ENCODE measurements at places on chromosomes 3 and 15. TPM values are rescaled to one million over a fixed set of nuclear protein-coding genes. Genes with fewer than 3 reads are reported as not detected.

DNA sequence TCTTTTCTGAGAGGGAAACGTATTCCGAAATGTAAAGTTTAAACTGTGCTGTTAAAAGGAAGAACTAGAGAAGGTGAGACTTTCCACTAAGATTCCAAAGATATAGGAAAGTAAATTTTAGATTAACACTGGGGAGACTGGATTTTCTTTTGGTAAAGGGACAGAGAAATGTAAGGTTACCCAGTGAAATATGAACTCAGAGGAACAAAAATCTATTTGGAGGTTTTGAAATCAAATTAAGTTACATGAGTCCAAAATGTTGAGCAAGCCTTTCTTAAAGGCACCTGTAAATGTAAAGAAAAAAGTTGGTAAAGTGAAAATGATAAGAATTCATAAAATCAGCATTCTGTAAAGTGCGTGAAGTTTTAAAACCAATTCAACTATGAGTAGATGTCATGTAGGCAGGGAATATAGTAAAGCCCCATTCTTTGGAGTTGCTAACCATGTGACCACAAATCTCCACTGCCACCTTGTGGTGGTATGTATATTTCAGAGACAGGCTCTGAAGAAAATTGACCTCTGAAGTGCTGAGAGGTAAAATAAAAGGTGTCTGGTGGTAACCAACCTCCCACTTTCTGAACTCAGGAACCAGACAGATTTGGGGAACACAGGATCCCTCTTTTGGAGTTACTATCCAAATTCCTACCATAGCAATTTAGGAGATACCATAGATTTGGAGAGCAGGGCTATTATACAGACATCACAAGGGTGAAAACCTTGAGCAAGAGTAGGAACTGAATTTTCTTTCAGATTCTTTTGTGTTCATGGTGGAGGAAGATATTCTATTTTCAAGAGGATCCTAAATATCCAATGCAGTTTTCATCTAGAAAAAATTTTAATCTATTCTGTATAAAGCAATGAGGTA lies 215.3 kb downstream of the ROBO2 start:
- DNase-seq, result peak; percentile 11

- DNase-seq, result no peak
These were observed 95.7 kb downstream of the OXSM start for GRCh38 chr3:25885544-25885943.

DNA sequence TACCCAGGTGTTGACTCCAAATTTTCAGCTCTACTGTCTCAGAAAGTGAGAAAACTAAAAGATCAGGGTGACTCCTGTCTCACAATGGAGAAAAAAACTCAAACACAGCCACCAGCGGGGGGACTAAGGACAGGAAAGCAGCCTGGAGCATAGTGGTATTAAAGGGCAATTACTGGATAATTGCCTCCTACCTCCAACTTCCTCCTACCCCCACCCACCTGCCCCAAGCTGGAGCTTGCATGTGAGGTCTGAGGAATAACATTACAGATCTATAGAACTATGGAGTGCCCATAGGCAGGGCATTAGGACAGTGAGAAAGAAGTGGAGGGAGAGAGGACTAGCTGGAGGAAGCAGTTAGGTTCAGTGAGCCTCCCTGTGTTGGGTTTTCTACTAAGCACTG lies 2.7 kb upstream of the PCCB start:
- DNase-seq, result no peak

GRCh38 chr3:2099028-2099671 lies 484 bp downstream of the CNTN4 start:
- no peak for DNase-seq

DNA sequence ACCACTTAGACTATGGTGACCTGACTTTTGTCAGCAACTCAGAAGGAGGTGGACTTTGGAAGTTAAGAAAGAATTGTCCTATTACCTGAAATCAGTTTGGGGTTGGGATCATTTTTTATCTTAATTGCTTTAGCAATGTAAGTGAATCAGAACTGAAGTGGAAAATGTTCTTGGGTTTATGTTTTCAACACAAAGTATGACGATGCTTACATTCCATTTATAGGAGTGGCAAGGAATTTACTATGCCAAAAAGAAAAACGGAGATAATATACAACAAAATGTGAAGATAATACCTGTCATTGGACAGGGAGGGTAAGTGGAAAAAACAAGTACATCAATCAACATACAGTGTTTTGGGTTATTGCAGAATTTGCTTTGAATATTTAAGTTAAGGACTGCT lies 116.1 kb downstream of the PDE8A start:
- no peak for DNase-seq

DNA sequence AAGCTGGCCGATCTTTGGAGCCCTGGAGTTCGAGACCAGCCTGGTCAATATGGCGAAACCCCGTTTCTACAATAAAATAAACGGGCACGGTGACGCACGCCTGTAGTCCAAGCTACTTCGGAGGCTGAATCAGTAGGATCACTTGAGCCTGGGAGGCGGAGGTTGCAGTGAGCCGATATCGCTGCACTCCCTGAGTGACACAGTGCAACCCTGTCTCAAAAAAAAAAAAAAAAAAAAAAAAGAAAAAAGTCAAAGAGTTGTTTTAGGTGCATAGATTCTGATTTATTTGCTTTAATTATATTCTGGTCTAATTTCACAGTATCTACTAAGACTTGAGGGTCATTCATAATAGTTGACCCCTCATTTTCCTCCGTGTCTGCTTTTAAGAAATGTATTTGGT lies 1.7 kb downstream of the ARL13B start:
- DNase-seq, result no peak

DNA sequence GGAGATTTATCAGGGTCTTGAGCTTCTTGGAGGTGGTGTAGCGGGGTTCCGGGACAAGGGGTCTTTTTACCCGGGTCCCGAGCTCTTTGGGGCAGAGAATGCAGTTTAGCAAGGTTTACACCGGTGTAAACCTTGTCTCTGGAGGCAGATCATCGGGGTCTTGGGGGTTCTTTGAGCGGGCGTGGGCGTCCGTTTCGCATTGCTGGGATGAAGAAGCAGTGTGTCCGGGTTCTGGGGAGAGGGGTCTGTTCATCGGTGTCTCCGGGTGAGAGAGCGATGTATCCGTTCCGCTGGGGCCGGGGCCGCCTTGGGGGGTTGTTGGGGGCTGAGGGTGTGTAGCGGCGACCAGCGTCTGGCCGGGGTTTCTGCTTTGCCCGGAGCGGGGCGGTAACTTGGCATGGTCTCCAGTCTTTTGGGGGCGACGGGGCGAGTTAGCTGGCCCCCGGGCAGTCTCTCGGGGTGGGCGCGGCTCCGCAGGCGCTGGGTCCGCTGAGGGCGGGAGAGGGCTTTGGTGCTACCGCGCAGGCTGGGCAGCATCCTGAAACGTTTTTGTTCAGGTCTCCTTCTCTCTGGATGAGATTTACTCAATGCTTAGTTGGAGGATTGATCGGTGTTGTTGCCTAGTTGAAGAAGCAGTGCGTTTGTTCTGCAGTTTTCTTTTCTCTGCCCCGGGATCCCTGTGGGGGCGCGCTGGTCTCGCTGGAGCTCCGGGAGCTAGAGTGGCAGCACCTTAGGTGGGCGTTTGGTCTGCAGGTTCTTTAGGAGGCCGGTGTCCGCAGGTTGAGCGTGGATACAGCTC lies 843 bp downstream of the GLCE start:
- no peak for DNase-seq

DNA sequence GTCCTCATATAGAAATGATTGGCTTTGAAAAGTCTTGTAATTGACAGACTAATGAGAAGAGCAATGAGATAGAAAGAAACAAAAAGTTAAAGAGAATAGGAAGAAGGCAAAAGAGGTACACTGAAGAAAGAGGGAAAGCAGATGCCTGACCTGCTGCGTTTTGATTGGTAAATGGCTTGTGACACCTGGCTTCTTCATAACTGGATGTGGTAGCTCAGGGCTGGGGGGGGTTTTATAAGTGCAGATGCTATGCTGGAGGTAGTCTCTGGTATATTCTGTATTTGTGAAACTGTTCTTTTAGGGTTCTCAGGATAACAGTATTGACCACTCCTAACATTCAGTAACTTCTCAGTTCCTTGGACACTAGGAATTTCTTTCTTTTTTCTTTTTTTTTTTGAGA lies 1.4 kb downstream of the STARD9 start:
- no peak for DNase-seq

GRCh38 chr3:9276761-9277370 lies 27.4 kb upstream of the SRGAP3 start:
- DNase-seq, result no peak

The SLC28A1 gene
- not detected for total RNA-seq

The NR1I2 gene
- total RNA-seq, result not detected
